Stimulated activated naive B cell treated with anti-CD40 and anti-IgM and Interleukin-4, amounts not matched to agents 10 μg/mL and 1 μg/mL and 100 μg/mL, for 72 hours (primary cell): ENCODE measurements at places on chromosomes 2 and 18.

GRCh38 chr18:79720359-79720733 lies 40.7 kb downstream of the CTDP1 start:
- no peak for DNase-seq

DNA sequence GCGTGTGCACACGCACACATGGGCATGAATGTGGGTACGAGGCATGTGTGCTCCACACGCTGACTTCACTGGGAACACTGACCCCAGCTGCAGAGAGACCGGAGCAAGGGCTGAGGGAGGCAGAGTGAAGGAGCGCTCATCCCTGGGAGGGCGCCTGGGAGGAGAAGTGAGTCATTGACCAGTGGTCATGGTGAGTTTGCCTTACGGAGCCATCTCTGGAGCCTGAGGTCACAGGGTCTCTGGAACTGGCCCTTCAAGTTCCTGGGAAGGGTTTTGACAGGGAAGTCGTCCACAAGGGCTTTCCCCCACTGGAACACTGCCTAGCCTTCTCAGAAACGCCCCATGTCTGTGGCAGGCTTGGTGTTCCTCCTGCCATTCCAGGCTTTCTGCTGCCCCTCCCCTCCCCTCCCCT lies 14.3 kb upstream of the TMEM185B start:
- DNase-seq: no peak

DNA sequence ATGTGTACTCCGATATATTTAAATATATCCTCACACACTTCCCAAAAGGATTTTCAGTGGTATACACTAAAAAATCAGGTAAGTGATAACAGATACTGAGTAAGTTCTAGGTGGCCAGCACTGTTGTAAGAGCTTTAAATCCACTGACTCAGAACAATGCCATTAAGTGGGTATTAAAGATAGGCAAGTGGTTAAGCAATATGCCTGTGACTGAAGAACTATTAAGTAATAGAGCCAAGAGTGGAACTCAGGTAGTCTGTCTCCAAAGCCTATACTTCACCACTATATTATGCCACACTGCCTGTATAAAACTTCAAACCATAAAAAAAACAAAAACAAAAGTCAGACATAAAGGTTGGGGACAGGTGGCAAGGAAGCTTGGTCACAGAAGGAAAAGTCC lies 37.2 kb downstream of the THUMPD2 start:
- no peak for DNase-seq

GRCh38 chr2:30026091-30027055 lies 105.0 kb upstream of the ALK start:
- no peak for DNase-seq

DNA sequence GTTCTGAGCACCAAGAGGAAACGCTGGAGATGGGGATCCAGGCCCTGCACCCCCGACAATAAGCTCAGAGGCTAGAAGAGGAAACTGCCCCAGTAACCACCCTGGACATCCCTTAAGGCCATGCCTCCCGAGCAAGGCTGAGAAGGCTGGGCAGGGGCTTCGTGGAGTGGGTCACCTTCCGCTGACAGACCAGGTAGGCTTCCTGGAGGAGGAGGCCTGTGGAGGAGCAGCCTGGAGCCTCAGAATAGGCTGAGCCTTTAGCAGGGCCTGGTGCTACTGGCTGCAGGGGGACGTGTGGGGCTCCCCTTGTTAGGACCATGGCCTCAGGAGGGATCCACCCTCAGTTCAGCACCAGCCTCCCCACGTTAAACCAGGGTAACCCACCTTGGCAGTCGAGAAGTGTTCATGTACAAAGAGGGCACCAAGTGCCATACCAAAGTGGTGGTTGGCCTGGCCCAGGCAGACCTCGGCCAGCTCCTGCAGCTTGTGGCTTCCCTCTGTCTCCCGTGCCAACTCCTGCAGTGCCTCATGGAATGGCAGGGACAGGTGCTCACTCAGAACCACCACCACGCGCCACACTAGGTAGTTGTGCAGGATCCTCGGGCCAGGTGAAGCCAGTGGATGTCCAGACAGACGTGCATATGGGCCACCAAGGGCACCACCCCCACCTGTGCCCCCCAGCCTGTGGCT lies 28.5 kb upstream of the ALPP start:
- DNase-seq: no peak

DNA sequence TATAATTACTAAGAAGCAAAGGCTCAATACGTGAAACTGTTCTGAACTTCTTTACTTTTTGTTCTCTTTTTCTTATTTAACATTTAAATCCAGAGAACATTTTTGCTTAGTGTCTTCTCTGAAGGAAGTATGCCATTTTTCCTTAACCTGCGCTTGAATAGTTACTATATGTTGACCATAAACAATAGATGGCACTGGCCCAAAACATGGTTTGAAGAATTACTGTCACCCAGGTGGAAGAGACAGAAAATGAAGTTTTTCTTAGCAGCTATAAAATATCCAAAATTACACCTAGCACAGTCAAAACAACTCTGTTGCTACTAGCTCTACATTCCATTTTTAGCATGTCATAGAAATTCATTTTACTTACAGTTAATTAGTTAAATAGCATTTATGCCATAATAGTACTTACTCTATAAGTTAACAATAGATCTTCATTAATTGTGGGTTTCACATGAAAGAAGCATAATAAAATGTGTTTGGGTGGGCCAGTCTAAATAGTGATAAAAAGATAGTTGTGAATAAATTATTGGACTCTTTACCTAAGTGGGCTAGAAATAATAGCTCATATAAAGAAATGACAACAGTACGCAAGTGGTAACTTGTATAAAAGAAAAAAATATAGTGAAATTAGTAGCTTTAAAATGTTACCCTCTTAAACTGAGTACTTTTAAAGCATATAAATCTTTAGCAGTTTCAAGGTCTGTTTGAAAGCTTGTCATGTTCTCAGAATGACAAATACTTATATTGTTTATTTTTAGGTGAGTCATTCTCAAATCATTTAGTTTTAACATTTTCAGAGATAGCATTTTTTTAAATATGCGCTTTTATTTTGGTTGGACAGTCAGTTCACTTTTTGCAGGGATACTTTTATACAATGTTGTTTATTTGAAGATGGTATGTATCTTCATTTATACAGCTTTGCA lies 3.7 kb downstream of the ETAA1 start:
- no peak for DNase-seq

- no peak for DNase-seq
These were observed 7.4 kb downstream of the ANKAR start for GRCh38 chr2:189681903-189682302.

DNA sequence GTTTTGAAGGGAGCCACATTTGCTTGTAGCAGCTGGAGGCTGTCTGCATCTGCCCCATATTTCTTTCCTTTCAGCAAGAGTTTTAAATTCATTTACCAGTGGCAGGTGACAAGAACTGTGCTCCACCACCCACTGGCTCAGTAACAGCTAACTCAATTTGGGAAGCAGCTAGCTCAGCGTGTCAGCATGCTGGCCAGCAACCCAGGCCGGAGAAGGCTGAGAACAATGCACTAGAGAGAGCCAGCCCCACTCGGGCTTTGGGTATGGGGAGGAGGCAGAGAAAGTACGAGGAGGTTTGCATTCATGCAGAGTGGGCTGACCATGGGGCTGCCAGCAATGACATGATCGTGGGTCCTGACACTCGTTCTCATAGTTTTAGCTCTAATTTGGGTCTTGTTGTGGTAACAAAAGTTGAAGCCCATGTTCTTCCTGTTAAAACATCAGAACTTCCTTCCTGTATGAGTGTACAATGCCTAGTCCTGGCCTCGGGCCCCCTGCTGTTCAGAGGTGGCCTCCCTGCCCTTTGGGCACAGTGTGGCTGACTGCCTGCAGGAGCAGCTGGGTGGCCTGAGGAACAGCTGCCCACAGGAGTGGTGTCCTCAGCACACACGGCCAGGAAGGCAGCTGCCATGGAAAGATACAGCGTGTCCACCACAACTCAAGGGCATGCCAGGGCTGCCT lies 23.0 kb downstream of the CDC42EP3 start:
- DNase-seq: no peak

- no peak for DNase-seq
These were observed 2.5 kb downstream of the MERTK start for GRCh38 chr2:111900859-111901258.

- no peak for DNase-seq
These were observed 238.8 kb downstream of the ACTR3 start for GRCh38 chr2:114128725-114129124.

DNA sequence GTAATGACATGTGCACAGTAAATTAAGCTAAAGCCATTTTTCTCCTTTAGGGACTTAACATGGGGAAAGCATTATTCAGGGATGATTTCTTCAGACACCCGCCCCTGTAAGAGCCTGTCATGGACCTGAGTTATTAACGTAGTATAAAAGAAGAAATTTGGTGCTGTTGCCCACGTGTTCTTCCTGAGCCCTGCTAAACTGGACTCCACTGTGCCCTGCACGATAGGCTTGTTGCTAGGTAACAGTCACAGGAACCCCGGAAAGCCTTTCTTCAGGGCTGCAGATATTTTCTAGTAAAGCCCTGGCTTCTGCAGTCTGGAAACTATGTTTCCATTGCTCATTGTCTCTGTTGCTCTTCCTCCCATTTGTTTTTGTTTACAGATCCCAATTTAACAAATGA lies 157.9 kb downstream of the LRRC30 start:
- DNase-seq: no peak

GRCh38 chr2:148282201-148282600 lies 261.3 kb downstream of the MBD5 start:
- DNase-seq: no peak

- DNase-seq: no peak
These were observed 32.8 kb upstream of the IL1B start for GRCh38 chr2:112869258-112869842.

DNA sequence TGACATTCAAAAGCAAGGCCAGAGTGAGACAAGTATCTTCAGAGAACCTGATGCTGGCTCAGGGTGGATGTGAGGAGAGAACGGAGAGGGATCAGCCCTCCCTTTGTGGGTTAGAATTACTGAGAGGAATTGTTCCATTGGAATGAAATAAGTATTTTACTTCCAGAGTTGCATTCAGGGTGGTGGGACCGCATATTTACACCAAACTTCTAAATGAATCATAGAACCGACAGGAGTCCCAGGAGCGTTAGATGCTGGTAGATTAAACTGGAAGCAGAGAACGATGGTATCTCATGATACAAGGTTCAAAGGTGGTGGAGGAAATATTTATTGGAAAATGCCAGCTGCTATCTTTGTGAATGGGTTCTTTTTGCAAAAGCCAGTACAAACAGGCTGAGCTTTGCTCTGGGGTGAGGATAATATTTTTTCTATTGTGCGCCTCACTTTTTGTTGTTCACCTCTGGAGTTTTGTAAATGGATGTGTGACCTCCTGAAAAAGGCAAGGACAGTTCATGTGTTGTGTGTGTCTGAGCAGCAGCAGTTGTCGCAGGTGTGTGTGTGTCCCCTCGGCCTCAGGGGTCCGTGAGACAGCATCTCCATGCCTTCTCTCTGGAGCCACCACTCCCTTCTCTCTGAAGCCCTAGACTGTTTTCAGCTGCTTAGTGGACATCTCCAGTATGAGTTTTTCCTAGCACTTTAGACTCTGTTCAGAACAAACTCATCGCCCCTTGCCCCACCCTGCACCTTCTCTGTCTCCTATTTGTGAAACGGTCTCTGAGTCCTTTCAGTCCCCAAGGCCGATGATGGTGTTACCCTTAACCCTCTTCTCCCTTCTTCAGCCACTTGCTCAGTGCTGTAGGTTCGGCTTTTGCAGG lies 17.8 kb downstream of the MTCL1 start:
- no peak for DNase-seq

GRCh38 chr2:99106913-99107312 lies 34.6 kb upstream of the C2orf15 start:
- DNase-seq: no peak

GRCh38 chr2:61471905-61472805 lies 1.3 kb upstream of the USP34 start:
- no peak for DNase-seq

DNA sequence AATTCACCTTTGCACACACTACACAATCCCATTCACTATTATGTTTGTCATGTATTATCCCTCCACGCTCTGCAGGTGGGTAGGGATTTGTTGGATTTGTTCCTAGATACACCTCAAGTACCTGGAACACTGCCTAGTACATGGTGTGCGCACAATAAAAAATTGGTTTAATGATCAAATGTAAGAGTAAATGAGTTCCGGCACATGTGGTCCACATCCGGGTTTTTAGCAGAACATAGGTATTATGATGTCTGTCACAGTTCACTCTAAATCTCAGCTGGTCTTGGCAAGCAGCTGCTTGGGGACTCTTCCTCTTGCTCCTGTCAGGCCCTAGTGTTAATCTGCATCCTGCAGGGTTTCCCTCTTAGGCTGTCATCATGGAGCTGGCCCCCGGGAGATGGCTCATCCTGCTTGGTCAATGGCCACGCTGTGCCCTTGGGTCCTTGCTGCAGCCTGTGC lies 21.8 kb upstream of the IL1R1 start:
- DNase-seq: no peak

- DNase-seq: peak; percentile 20
These were observed 647 bp downstream of the PSME4 start for GRCh38 chr2:53969968-53970723.
